IPS-NIHi11 (cell line): ENCODE measurements at places on chromosomes 6 and 20.

- DNase-seq: no peak
Observed at GRCh38 chr6:38214159-38214558, 394.6 kb downstream of the ZFAND3 start.

DNA sequence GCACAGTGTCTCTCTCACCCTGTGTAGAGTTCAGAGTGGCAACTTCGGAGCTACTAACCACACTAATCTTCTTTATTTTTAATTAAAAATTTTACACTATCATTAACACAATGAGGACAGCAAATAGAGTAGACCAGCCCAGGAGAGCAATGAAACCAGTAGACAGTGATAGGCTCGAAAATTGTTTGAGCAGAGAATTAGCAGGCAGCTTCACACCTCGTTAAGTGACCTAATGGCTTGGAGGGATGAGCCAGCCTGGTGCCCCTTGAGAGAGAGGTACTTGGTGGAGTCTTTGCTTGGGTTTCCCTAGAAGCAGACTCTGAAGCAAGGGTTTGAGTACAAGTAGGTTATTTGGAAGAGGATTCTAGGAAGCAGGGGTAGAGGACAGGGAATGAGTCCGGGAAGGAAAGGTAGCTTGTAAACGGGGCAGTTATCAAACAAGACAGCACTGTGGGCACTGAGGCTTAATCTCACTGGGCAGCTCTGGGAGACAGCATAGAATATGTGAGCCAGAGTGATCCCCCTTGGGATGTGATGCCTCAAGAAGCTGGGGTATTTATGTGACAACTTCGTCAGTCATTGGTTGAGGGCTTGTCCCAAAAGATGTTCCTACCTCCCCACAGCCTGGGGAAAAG, 146.1 kb downstream of the PCSK2 start:
- no peak for DNase-seq

DNA sequence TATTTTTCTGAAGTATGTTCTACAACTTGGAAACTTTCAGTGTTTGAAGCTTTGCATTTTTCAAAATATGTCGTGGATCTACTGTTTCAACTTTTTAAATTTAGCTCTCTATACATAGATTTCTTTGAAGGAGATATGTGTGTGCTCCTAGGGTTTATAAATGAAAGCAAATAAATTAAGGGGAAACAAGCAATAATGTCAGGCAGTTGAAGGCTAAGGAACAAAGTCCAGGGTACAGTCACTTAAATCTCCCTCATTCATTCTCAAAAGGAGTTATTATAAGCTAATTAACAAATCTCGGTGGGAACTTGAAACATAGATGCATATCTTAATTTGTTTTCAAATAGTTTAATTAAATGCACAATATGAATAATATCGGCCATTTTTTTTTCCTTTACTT, 79.4 kb downstream of the SAMD5 start:
- DNase-seq: no peak

- no peak for DNase-seq
Observed at GRCh38 chr6:111573131-111573883, 32.4 kb downstream of the TRAF3IP2 start.

GRCh38 chr6:129498541-129498940, 211.4 kb downstream of the ARHGAP18 start:
- no peak for DNase-seq

GRCh38 chr6:169642455-169642854, 59.4 kb downstream of the WDR27 start:
- no peak for DNase-seq

- DNase-seq: no peak
Observed at GRCh38 chr20:49284818-49285217, 7.0 kb upstream of the ZNFX1 start.

- no peak for DNase-seq
Observed at GRCh38 chr20:47027042-47027441, 132.4 kb downstream of the EYA2 start.

DNA sequence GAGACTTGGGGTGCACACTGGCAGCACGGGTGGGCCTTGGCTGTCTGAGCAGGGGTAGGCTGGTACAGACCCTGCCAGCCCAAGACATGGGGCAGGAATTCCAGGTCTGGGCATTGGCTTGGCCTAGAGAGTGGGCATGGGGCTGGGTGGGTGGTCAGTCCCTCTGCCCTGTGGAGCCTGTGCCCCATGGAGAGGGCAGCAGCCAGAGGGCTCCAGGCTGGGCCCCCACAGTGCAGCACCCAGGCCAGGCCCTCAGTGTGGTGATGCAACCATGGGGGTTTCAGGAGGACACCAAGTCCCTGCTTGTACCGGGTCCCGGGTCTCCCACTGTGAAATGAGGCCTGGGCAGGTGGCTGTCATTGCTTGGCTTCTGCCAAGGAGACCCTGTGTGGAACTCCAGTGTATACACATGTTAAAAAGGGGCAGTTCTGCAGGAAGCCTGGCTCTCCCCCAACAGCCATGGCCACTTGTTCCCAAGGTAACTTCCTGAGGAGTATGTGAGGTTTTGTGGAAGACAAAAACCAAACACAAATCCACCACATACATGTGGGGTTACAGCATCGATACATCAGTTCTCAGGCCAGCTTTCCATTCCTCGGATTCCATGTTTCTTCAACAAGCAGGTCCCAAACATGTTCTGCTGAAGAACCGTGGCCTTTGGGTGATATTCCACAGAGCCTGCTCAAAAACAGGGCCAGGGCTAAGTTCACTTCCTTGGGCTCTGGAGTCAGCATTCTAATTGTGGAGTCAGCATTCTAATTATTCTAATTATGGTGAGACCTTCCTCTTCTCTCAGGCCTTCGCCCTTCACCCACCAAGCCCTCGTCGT, 77.3 kb downstream of the DACT2 start:
- DNase-seq: no peak

GRCh38 chr6:157997893-157998608, 16.4 kb downstream of the SYNJ2 start:
- no peak for DNase-seq

- no peak for DNase-seq
Observed at GRCh38 chr6:144758602-144759001, 473.5 kb downstream of the UTRN start.

- DNase-seq: peak; percentile 99
Observed at GRCh38 chr6:26596579-26597388, at the start of gene ABT1. Gene ABT1 (plus strand): TSS chr6:26596953. CDS start chr6:26596983, 30 bp downstream.

DNA sequence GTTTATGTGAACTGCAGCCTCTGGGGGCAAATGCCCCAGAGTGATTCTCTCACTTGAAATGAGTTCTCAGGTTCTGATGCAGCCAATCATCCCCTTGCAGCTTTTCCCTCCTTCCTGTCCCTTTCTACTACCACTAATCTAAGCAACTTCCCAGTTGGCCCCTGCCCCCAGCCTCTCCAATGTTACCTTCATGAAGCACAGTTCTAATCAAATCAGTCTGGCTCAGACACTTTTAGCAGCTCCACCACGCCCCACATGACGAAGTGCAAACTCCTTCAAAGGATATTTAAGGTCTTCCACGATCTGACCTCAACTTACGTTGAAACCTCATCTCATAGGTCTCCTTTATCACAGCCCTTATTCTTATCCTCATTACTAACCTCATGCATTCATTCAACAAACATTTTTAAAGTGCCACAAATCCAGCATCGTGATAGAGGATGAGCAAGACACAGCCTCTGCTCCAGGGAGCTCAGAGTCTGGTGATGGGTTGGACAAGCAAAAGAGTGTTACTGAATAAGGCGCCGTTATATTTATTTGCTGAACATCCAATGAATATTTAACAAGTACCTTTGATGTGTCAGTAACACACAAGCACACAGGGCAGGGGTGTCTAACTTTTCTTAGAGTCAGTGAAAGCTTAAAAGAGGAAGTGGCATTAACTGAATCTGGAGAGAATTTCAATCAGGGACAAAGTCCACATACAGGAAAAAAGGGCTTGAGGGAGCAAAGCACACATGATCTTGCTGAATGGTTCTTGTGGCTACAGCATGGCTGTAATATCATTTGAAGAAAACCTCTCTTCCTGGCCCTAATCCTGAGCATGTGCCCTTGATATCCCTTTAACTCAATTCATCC, 20.4 kb upstream of the DTNBP1 start:
- no peak for DNase-seq

DNA sequence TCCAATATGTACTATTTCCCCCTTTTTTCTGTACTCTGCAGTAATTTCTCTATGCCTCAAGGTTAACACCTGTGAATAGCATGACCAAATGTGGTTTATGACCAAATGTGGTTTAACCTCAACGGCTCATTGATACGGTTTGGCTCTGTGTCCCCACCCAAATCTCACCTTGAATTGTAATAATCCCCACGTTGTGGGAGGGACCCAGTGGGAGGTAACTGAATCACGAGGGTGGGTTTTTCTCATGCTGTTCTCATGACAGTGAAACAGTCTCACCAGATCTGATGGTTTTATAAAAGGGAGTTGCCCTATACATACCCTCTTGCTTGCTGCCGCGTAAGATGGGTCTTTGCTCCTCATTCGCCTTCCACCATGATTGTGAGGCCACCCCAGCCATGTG, 18.7 kb downstream of the DEK start:
- no peak for DNase-seq

- no peak for DNase-seq
Observed at GRCh38 chr20:14521436-14521835, 184.0 kb upstream of the FLRT3 start.

DNA sequence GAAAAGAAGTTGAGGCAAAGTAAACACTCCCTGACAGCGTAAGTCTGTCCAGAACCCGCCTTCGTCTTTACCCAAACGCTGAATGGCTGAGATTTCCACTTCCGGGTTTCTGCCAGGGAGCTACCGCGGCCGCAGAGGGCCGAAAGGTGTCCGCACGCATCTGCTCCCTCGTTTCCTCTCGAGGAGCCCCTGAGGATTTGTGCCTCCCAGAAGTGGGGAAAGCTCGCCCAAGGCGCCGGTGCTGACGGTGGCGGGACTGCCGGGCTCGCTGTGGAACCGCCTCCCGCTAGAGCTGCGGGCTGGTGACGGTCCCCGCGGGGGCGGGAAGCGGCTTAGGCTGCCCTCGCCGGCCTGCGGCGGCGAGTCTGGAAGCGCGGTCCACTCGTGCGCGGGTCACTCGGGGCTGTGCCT, 1760.2 kb upstream of the DEFB115 start:
- peak; percentile 8 for DNase-seq

- no peak for DNase-seq
Observed at GRCh38 chr20:43682446-43682845, 15.5 kb downstream of the MYBL2 start.

DNA sequence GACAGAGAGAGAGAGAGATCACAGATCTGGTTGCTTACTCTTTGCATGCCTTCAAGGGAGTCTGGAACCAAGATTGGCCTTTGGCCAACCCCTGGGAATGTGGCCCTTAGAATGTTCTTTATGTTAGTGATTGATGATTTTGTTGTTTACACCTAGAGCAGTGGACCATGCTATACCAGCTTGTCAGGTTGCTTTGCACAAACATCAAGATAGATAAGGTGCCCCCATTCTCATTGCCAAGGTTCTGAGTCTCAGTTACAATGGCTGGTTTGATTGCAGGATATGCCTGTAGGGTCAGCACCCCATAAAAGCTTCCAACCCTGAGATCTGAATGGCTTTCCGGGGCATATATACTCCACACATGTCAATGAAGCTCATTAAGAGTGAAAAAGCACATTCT, 53.5 kb upstream of the SLC2A12 start:
- no peak for DNase-seq

GRCh38 chr20:3248993-3249347, 10.0 kb upstream of the SLC4A11 start:
- no peak for DNase-seq

- no peak for DNase-seq
Observed at GRCh38 chr20:3404402-3404801, 3.1 kb downstream of the DNAAF9 start.

DNA sequence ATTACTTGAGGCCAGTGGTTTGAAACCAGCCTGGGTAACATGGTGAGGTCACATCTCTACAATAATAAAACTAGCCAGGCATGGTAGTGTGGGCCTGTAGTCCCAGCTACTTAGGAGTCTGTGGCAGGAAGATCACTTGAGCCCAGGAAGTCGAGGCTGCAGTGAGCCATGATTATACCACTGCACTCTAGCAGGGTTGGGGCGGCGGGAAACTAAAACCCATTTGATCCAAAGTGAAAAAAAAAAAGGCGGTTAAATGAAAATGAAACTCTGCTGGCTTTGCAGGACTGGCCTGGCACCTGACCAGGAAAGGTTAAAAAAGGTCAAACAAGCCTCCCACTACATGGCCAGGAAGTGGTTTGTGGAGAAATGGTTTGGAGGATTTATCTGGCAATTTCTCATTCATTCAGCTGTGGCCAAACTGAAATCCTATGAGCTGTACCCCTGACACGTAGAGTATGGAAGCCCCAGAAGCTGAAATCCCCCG, 36.6 kb downstream of the MTRES1 start:
- no peak for DNase-seq

DNA sequence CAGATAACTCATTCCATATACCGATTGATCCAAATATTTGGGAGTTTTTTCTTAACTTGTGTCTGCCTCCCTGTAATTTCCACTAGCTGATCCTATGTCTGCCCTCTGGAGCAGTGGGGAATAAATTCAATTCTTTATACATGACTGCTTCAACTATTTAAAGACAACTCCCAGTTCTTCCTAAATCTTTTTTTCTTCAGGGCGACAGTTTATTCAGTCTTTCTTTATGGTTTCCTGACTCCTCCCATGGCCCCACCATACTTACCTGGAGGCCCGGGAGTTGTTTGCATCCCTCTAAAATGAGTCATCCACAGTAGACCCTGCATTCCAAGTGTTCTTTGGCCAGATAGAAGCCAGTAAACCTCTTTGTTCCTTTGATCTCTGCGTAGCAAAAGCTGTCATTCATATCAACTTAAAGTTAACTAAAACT, 73.6 kb downstream of the LCA5 start:
- DNase-seq: peak; percentile 64

- DNase-seq: no peak
Observed at GRCh38 chr6:98840385-98840784, 6.0 kb downstream of the POU3F2 start.

- DNase-seq: no peak
Observed at GRCh38 chr6:17998442-17998841, 11.0 kb upstream of the KIF13A start.

DNA sequence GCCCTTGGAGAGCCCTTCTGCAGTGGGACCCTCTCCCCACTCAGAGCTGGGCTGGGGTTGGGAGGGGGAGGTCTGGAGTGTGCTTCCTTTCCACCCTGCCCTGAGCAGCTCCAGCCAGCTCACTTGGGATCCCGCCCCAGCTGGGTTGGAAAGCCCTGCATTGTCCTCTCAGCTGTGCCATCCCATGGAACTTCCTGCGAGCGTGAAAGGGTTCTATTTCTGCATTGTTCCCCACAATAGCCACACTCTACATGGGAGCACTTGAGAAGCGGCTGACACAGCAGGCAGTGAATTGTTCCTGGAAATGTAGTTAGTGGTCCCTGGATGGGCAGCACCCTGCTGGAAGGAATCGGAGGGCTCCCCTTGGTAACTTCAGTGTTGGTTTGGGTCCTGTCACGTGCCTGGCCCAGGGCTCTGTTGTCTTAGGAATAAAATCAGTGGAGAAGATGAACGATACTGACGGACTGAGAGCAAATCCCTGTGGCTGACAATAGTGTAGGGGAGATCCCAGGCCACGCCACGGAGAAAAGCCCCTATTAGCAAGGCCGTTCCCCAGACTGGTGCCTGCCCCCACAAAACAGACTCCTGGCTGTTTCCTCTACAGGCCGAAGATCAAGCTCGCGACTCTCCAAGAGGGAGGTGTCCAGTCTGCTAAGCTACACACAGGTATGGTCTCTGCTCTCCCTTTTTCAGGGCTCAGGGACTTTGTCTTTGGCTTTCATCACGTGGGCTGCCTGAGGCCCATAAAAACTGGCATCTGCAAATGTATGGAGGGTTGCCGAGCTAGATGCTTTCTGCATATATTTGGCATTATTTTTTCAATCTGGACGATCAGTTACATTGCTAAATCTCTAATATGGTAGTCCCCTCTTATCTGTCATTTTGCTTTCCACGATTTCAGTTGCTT, 18.8 kb downstream of the DNMT3B start:
- DNase-seq: peak; percentile 30
